AG09319 (cell line): ENCODE measurements at places on chromosomes 1 and 21.
A peak's percentile ranks its signal among the peaks of the same experiment; 100 is the strongest.

DNA sequence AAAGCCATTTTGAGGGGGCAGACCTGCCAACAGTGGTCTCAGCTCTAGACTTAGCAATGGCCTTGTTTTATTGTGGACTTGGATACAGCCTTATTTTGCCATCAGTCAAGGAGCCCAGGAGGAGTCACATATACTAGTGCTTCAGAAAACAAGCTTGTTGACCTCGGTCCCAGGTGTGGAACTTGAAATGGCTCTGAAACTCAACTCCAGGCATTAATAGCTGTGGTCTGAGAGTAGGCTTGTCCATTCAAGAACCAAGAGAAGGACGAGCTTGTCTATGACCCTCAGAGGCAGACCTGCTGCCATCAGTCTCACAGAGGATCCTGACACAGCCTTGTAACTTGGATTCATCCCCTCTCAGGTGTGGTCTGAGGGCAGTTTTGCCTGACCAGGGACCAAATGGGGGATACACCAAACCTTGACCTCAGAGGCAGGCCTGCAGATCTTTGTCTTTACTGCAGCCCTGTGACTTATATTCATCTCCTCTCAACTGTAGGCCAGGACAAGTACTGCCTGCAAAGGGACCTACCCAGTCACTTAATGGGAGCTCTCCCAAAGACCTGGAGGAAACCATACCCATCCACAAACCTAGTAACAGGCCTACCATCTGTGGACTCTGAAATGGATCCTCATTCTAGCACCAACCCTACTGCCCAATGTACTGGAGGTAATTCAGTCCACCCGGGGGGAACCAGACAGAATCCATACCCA is 33.1 kb downstream of the OR6Y1 start:
- DNase-seq = no peak

DNA sequence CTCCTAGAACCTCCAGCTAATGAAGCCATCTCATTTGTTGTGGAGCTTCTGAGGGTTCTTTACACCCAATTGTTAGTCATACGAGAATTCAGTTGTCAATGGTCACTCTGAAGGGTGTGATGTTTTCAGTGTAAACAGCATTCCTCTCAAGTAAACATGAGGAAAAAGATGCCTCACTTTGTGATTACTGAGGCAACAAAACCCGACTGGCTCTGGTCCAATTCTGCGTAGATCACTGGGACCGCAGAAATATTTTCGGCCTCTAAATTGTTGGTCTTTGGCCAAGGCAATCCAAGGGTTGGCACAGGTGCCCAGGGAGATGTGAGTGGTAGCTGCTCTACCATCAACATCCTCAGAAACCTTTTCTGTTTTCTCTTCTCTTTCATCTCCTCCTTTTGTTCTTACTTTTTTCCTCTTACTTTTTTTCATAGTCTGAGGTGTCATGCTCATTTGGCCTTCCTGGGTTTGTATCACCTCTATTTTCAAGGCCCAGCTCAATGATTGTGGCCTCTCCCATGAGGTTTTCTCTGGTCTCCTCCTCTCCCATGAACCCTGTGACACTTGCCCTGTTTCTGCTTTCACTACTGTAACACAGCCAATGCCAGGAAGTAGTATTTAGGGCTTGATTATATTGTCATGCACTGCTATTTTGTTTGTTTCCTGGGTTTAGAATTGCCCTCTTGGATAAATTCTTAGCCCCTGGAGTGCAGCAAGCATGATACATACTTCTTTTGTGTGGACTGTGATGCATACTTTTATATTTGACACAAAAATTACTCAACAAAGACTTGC is 221.9 kb downstream of the TNR start:
- DNase-seq = no peak

DNA sequence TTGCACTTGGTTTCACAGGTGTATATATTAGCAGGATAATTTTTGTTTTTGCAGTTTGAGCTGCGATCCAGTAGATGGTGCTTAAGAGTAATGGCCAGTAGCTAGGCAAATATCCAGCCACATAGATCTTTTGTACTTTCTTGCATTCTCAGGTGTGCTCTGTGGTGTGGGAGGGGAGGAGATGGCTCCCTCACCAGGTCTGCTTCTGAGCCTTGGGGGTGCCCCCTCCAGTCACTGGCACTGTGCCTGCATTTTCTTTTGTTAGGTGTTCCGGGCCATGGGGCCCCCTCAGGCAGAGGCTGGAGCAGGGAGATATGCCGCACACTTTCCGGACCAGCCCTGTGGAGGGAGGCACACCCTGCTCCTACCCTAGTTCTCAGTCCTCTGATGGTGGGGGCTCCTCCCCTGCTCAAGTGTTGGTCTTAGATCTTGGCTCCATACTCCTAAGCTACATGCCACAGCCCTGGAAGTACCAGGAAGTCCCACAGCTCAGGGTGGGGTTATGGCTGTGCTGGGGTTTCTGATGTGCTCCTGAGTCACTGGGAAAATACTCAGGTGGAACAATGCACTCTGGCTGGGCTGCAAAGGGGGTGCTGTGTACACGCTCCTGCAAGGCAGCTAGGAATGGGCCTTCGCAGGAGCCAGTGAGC is 197.6 kb upstream of the DMRTA2 start:
- DNase-seq = no peak

- peak; percentile 52 for DNase-seq
These were observed 504.1 kb upstream of the ADGRL2 start for GRCh38 chr1:81296601-81297000.

DNA sequence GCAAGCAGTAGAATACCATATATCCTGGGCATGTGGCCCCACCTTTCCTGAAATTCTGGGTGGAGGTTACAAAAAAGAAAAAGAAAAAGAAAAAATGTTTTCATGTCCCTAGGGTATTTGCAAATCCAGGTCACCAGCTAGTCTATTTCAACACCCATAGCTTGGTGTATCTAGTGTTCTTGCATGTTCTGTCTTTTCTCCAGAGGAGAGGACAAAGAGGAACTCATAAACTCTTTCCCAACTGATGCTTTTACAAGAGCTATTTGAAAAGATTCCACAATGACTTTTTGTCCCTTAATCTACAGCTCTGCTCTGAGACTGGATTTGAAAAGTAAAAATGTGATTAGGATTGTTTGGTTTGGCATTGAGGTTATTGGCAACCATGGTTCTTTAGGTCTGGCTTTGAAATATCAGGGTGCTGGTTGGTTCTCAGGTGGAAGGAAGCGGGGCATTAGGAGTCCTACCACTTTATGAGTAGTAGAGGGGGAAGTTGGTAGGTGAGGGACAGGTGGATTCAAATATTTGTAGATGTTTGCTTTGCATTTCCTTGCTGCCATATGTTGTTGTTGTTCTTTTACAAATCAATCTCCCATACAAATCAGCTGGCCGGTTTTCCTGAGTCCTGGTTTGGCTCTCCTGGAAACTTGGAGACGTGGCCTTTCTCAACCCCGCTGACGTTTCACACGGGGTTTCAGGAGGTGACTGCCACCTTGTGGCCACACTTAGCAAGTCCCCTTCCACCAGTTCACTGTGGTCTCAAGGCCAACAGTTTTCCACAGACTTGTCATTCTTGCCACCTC is 126.7 kb upstream of the KIAA0040 start:
- peak; percentile 15 for DNase-seq

- no peak for DNase-seq
These were observed 137.9 kb upstream of the EDN2 start for GRCh38 chr1:41622402-41622801.

GRCh38 chr21:36125512-36126207 is 9.2 kb upstream of the CBR3 start:
- no peak for DNase-seq

DNA sequence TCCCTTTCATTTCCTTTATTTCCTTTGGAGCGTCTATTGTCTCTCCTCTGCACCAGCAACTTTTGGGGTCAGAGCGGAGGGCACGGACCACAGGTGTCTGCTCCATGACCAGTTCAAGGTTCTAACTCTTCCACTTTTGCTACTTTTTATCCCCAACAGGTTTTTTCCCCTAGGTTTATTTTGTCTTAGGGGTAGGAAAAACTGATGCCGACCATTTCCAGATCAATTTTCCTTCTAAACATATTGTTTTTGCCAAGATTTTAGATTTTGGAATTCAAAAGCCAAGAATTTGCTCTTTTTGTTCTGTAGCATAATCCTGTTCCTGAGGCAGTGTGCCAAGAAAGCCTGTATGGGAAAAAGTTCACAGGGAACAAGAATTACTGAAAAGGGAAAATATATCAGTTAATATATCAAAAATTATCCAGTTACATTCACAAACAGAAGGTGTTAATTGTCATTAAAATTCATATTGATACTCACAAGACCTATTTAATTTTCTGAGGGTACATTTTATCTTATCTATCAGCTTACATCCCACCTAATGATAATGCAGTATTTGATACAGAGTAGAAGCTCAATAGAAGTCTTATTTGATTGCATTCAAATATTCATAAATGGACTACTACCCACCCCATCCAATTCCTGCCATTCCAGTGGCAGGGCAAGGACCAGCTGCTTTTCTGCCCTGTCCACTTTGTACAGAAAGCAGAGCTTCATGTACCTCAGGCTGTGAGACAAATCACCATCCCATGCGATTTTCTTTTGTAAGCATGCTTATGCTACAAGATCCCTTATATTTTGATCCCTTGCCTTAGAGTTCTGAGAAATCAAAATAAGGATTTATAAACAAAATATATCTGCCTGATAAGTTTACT is 31.2 kb downstream of the TSEN15 start:
- DNase-seq = no peak

GRCh38 chr1:37310064-37310463 is 164.3 kb upstream of the ZC3H12A start:
- DNase-seq = no peak

DNA sequence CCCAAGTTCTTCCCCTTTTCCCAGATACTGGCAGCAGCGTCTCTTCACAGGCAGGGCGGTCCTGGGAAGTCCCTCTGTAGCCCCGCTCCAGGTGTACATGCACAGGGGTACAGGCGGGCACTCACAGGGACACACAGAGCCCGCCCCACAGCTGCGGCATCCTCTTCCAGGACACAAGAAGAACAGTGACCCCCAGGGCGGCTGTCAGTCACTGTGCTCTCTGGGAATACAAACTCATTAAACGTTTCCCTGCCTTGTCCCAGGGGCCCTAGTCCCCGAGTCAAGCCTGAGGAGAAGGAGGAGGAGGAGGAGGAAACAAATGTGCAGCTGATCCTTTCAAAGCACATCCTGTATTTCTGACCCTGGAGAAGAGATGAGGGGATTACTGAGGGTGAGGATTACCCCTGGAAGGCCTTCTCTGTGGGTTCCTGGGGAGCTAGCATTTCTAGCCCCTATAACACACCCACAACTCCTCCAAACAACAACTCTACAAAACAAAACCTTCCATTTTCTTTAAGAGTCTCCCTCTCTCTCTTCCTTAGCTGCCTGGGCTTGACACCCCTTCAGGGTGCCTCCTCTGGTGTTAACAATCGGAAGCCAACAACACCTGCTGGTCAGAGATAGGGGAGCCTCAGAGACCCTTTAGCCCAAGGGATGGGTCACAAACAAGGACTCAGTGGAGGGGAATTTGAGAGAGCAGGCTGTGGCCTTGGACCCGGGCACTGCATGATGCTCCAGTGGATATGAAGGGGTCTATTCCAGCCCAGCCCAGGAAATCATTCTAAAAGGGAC is 28.4 kb upstream of the DMBX1 start:
- DNase-seq = no peak

DNA sequence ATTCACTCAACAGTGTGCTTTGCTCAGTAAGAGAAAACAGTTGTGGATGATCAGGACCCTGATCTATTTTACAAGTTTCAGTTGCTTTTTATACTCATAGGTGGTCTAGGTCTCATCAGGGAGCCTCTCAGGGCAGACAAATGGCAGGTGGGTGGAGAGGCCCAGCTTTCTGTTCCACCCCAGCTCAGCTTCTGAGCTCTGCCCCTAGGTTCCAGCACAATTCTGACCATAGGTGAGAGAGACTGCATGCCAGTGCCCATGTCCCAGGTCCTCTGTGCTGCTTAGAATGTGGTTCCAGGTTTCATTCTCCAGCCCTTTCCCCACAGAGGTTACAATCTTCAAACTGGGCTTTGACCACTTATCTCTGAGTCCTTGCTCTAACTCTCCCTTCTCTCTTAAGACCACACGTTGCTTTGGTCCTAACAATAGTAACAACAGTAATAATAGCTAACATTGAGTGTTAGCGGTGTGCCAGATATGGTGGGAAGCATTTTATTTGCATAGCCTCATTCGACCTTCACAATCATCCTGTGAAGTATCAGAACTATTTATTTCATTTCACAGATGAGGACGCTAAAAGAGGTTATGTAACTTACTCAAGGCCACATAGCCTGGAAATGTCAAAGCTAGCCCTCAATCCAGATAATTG is 19.6 kb upstream of the DUSP10 start:
- DNase-seq = no peak

DNA sequence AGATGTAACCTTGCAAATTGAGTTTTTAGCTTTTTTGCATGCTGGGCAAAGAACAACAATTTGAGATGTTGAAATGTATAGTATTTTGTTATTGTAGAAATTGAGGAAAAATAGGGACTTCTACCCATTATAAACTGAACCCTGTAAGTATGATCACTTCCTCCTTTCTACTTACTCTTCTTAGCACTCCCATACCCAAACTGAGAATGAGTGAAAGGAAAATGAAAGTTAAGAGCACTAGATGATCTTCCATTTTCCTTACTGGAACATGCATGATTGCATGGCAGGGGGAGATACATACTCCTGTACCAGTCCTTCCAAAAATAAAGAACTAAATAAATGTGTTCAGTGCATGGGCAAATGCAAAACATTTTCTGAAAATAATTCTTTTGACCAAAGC is 107.4 kb upstream of the KIAA1614 start:
- no peak for DNase-seq

DNA sequence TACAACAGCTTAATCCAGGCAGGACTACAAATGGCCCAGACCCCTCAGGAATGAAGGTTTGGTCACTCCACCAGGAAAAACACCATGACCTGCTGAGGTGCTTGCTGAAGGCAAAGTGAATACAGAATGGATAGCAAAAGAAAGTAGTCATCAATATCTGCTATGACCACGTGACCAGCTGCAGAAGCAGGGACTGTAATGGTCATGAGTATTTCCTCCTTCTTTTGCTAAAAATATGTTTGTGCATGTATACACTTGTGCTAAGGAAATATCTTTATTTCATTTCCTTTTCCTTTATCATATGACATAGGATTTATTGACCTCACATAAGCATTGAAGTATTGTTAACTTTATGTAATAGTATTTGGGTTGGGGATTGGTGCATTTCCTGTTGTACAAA is 26.4 kb upstream of the GOLT1A start:
- no peak for DNase-seq

DNA sequence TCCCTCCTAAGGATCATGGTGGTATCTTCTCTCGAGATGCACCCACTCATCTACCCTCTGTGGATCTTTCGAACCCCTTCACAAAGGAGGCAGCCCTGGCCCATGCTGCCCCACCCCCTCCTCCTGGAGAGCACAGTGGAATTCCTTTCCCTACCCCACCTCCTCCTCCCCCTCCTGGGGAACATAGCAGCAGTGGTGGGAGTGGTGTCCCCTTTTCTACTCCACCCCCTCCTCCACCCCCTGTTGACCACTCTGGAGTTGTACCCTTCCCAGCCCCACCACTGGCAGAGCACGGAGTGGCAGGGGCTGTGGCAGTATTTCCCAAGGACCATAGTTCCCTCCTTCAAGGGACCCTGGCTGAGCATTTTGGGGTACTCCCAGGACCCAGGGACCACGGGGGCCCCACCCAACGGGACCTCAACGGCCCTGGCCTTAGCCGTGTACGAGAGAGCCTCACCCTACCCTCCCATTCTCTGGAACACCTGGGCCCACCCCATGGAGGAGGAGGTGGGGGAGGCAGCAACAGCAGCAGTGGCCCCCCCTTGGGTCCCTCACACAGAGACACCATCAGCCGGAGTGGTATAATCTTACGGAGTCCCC is 14.5 kb upstream of the TARS2 start:
- no peak for DNase-seq
